Activated T-cell treated with anti-CD3 and anti-CD28 coated beads, Interleukin-2, amount 50 U/mL, for 4 hours (primary cell): ENCODE measurements at places on chromosomes 7 and 10.

DNA sequence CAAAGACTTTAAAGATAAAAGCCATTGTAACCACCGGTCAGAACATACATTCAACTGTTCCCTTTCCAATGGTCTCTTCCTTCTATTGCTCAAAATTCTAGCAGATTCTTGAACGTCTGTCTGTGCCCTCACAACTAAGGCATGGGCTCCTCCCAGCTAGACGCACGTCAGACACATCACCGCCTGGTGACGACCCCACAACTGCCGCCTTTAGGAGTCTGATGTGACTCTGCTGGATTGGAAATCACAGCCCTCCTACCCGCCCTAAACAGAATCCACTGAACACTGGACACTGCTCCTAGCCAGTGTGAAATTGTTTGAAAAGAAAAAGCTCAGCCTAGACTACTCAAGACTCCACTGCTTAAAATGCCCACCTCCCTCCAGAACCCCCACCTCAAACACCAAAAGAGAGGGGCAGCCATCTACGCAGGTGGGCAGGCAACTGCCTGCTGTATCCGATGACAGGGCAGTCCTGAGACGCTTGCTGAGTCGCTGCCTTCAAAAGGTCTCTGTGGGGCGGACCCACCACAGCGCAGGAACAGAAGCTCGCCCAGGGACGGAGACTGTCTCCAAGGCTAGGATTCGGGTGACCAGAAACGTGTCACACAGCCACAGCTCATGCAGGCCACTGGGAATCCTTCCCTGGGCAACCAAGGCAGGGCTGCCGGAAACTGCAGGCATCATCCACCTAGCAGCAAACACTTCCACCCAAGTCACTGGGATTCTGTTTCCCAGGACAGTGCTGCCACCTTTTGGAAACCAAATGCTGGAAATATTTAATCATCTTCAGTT, 34.7 kb downstream of the GSDME start:
- no peak for DNase-seq

GRCh38 chr7:130114776-130115175, 44.4 kb downstream of the KLHDC10 start:
- DNase-seq = no peak

DNA sequence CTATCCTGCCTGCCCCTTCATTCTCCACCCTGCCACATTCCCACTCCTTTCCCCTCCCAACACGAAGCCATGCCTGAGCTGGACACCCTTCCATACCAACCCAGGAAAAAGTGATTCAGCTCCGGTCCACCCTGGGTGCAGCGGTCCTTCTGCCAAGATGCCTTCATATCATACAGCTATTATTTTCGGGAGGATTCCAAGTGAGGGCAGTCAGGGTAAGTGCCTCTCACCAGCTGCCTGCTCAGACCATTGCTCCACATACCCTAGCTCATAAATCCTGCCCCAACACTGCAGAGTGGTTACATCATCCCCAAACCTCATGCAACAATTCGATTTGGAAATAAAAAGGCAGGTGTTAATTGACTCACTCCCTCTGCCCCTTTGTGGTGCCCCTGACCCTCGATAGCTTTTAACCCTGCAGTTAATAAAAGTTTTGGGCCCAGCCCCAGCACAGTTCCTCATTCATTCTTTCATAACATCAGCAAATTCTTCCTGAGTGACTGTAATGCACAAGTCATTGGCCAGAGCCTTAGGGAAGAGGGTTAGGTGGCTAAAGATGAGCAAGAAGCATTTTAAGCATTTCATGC, 42.6 kb downstream of the ZNF503 start:
- no peak for DNase-seq

DNA sequence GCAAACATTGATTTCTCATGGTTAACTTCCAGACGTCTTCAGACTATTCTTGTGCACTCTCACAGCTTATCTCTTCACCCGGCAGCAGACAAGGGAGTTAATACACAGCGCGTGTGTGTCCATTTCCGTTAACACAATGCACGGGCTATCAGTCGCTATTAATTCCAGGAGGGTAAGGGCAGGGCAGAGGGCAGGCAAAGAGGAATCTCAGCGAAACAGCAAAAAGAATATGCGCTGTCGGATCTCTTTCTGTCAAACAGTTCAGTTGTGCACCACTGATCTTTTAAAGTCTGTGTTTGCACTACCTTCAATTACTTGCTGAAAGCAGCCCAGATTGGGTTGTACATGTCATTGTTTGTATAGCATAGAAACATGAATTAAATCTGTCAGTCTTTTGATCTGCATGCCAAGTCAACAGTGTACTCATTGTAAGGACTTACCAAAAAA, 41.1 kb upstream of the CABCOCO1 start:
- DNase-seq = no peak

DNA sequence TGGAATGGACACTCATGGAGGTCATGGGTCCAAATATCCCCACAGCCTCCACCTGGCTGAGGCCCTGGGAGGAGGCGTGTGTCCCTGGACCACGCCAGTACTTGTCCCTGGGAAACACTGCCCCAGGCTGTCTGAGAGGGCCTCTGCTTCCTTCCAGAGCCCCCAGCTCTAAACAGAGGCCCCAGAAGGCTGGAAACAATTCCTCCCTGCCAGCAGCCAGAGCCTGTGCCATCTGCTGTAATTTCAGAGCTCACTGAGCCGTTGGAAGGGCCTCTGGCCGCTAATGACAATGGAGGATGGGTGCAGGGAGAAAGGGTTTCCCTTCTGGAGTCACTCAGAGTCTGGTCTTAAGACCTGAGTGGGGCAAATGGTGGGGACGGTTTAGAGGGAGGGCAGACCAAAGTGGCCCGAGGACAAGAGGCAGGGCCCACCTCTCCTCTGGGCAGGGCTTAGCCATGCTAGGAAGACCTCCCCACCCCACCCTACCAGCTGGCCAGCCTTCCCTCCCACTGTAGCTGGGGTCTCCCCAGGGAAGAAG, 7.1 kb downstream of the CHAT start:
- no peak for DNase-seq

- DNase-seq = no peak
Measured at GRCh38 chr10:33746836-33747268, 412.4 kb upstream of the NRP1 start.
